ENCODE measurements at places on chromosomes 16 and 17.

- no peak for DNase-seq
These were observed 15.3 kb downstream of the ABCA3 start for GRCh38 chr16:2325181-2325580.

- DNase-seq: no peak
These were observed 21.7 kb downstream of the ACSF3 start for GRCh38 chr16:89115216-89115861.

DNA sequence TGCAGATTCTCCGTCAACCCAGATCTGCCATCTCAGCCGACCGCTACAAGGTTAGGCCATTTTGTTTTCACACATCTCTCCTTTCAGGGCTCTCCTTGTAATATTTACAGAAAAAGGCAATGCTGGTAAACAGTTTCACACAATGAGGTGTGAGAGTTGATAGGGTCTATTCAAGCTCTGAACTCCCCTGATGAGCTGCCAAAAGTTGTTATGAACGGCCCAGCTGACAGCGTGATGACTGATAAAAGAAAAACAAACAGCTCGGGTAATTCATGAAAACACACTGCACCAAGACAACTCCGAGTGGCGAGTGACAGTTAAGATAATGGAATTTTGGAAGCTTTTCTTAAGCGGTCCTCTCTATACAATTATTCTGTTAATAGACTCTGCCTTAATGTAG, 68.1 kb upstream of the IRX5 start:
- DNase-seq: no peak

DNA sequence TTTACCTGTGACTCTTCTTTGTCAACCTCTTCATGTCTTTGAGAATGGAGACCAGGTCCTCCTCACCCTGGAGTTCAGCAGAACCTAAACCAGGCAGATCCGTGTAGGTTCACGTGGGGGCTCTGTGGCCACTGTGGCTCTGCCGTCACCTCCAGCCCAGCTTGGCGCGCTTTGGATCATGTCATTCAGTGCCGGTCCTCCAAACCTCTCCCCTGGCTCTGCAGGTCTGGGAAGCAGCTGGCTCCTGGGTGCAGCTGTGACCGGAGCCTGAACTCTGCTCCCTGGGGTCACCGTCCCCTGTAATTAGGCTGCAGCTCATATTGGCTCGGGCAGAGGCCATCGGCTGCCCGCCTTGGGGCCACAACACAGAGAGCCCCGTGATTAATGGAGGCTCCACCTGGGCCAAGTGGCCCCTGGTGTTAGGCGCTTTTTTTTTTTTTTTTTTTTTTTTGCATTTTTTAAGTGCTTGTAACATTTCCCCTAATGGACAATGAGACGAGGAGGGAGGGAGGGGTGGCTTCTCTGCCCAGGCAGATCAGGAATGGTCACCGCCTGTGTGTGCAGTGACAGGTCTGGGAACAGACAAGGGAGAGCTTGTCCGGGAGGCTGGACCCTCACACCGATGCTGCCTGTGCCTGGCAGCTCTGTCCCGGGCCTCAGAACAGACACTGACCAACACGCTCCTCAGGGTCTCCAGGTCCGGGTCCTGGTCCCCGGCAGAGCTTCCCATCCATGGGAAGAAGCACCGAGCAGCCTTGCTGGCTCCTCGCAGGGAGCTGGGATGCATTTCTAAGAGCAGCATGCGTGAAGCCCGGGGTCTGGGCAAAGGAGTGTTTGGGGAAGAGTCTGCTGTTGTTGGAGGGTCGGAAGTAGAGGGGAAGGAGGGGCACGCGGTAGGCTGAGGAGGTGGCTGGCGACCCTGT, 247.9 kb downstream of the SEC14L1 start:
- no peak for DNase-seq

DNA sequence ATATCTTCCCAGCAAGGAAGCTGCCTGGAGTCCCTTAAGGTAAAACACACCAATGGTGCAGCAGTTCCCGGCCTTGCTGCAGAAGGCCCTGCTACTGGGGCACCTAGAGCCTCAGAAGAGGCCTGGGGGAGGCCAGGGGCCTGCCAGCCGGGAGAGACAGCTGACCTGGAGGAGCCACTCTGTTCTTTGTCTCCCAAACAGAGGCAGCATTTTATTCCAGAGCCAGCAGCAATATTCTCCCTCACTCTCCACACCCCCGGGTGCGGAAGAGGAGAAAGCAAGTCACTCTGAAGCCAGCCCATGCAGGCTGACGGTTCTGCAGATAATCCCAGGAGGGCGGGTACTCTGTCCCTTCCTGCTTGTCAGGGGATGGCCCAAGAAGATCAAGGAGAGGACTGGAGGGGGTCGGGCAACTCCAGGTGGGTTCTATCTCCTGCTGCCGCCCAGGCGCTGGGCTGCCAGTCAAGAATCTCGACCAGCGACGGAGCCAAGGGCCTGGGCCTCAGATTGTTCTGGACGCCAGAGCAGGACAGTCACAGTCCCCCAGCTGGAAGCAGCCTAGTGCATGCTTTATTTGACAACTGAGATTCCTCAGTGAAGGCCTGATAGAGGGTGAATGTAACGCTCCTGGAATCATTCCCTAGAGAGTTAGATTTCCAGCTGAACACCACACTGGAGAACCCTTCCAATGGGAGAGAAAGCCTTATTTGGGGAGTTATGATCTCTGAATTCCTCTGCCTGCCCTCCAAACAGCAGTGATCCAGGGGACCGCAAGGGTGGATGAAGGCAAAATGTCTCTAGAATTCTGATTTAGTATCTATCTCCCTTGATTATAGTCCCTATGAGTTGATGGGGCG, 1.1 kb upstream of the KIFC3 start:
- DNase-seq: peak; percentile 31
